Fibroblast of skin of back (primary cell): ENCODE measurements at places on chromosomes 4 and X.

DNA sequence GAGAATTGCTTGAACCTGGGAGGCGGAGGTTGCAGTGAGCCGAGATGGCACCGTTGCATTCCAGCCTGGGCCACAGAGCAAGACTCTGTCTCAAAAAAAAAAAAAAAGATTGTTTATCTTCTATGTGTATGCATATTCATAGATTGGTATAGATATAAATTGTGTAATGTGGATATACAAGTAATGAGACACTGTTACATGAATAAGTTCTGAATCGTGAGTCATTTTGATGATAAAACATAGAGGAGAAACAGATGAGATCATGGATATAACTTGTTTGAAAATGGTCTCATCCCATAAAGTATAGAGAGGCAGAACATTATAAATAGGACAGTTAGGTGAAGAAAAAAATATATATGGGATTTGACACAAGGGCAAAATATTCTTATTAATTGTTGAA, 628.0 kb downstream of the IL1RAPL1 start:
- DNase-seq, result no peak

GRCh38 chr4:99848591-99849001, 32.0 kb downstream of the DAPP1 start:
- no peak for DNase-seq

DNA sequence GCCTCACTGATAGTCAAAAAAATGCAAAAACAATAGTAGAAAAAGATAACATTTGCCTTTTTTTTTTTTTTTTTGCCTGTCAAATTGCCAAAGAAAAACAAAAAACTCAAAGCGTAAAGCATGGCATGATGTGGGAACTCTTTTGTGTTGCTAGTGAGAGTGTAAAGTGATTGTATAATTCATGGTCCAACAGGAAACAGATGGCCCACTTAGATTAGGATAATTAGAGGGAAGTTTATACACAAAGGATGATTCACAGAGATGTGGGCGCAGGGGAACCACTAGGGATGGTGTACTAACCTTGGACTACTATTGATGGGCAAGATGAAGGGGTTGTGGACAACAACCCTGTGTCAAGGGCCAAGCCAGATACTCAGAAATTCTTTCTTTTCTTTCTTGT, 16.4 kb downstream of the MCUB start:
- no peak for DNase-seq

DNA sequence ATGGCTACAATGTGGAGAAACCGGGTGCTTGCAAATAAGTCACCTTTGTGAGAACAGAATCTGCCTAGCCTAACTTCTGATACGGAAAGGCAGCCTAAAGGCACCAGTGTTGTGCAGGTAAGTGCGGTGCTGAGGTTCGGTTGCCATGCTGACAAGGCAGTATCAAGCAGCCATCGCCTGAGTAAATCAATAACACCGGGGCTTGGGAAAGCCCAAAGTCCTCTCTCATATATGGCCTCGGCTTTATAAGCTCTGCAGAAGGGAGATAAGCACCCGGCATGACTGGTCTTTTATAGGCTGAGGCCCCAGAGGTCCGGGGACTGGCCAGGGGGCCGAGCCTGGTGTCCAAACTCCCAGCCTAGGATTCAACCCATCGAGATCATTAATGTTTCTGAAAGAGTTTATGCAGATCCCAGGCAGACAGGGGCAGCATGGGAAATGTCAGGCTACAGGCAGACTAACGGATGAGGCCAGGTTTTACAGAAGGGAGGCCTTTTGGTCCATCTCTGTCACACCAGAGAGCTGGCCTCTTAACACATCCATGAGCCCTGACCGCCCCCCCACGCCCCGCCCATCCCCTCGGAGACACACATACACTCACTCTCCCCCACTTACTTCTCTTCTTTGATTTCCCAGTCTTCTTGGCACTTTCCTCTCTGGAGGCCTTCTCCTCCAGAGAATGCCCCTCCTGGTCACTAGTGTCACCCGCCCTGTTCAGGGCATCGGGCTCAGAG, 38.5 kb downstream of the ELF4 start:
- no peak for DNase-seq

GRCh38 chr4:173333658-173334084, 487 bp downstream of the HMGB2 start:
- DNase-seq, result peak; percentile 45
